Cardiac fibroblast (primary cell): ENCODE measurements at places on chromosomes 3 and 15.

GRCh38 chr3:130968221-130968620, 58.4 kb downstream of the ASTE1 start:
- peak; percentile 56 for DNase-seq

DNA sequence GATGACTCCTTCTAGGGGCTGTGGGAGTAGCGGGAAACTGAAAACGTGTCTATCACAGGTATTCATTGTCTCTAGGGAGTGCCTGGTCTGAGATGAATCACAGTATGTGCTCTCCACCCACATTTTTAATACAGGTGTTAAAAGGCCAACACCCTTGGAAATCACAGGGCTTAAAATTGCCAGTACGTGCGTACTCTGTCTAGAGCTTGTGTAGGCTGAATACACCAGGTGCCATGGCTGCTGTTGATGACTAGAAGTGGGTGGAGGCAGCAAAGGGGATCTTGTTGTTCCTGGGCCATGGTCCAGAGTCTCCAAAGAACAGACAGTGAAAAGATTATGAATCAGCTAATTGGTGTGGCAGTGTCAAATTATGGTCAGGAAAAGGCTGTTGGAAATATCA, 35.1 kb upstream of the P3H2 start:
- DNase-seq = peak; percentile 25

GRCh38 chr3:122217901-122218300, 34.4 kb downstream of the CASR start:
- DNase-seq = no peak

GRCh38 chr3:120648290-120648689, 33.7 kb downstream of the HGD start:
- no peak for DNase-seq

DNA sequence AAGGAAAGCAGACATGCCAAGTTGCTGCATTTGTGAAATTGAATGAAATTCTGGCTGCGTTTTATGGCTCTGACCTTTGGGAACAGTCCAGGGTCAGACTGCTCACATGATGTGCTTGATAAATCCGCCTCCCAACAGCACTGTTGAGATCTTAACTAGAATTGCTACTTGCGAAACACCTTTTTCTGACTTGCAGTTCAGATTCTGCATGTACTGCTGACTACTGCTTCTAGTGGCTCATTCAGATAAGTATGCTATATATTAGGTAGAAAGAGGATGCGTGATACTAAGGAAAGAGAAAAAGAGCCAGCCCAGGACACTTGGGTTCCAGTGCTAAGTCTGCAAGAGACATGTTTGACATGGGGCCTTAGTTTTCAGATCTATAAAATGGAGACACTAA, 129.4 kb downstream of the LPP start:
- DNase-seq = peak; percentile 85

GRCh38 chr15:75362642-75363249, 5.7 kb downstream of the MAN2C1 start:
- no peak for DNase-seq

GRCh38 chr3:74640211-74640610, 25.8 kb upstream of the CNTN3 start:
- no peak for DNase-seq

DNA sequence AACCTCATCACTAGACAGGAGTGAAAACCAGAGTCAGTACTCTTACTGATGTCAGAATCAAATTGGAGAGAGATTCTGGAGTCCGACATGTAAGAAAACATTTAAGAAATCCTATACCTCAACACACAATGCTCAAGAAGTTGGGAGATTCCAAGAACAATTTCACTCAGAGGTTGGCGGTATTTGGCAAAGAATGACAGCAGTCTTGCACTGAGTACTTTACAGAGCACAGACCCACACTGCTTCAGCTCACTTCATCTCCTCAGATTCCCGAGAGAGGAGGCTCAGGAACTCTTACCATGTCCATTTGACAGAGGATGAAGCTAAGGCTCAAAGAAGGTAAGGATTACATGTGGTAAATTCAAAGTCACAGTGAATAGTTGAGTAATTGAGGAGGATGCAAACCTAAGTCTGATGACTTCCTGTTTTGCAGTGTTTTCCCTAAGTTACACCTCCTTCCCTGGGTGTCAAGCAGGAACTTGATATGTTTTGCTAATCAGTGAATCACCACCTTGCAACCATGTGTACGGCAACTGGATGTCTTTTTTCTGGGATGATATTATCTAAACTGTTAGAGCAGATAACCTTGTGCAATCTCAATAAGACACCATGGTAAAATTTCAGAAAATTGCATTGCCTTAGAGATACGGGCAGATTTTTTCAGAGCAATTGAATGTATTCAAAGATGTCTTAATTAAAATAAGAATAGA, 61.3 kb upstream of the MME start:
- peak; percentile 20 for DNase-seq

DNA sequence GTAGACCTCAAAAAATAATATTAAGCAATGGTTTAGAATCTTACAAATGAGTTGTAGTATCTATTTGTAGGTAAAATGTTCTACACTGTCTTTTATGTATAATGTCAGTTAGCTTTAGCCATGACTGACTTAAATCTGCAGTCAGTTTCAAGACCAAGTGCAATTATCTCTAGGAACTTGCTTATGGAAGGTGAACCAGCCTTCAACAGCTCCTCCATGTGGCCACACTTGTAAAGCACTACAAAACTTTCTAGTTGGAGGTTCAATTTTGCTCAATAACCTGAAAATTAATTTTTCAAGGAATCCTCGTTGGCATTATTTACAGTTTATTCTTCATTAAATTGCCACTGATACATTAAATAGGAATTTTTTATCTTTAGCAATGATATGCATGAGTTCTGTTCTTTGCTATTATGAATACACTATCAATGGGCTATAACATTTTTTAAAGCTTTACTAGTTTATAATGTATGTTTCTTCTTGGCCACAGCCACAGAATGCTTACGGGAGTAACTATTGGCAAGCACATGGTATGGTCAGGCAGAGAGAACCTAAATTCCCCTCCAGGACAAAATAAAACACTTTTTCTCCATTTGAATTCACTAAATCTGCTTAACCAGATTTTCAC, 315.3 kb upstream of the UBE2E2 start:
- peak; percentile 45 for DNase-seq

GRCh38 chr3:186882881-186883685, 40.6 kb downstream of the ADIPOQ start:
- DNase-seq = peak; percentile 71

DNA sequence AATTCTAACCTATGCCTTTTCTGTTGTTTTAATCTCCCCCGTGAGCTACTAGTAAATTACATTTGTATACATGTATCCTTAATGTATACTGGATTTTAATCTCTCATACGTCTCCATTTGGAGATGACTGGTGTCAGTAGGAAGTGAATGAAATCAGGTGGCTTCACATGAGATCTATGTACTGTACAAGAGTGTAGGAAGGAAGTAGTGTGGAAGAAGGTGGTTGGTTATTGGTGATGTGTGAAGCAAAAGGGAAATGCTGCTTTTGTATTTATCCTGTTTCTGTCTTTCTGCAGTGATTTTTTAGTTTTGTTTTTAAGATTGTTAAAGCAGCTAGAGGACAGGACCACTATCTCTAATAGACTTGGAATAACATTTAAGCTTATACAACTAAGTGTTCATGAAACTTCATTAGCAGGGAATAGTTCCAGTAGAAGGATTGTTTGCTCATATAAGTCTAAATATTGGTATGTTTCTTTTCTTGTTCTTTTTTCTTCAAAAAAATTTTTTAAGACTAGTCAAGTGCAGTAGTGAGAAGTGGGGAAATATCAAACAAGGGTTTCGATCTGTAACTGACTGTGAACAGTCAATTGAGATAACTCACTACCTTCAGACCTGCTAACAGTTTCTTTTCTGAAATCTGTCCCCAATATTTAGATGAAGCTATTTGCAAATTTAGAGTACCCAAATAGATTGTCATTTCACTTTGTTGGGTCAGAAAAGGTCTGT, 15.3 kb downstream of the SNX1 start:
- no peak for DNase-seq

DNA sequence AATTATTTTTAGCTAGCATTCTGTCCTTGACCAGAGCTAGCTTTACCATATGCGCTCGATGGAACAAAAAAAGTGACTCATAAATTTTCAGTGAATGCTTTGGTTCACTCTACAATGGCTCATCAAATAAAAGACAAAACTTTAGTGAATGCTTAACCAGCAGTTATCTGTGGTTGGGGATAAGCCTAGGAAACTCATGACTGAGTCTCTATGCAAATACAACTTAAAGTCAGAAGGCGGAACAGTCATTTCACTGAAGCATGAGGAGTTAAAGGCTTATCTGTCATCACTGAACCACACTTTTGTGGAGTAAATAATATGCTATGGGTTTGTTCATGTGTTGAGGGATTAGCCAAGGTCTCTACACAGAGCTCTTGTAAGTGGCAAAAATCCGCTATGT, 308.4 kb downstream of the SQOR start:
- no peak for DNase-seq

DNA sequence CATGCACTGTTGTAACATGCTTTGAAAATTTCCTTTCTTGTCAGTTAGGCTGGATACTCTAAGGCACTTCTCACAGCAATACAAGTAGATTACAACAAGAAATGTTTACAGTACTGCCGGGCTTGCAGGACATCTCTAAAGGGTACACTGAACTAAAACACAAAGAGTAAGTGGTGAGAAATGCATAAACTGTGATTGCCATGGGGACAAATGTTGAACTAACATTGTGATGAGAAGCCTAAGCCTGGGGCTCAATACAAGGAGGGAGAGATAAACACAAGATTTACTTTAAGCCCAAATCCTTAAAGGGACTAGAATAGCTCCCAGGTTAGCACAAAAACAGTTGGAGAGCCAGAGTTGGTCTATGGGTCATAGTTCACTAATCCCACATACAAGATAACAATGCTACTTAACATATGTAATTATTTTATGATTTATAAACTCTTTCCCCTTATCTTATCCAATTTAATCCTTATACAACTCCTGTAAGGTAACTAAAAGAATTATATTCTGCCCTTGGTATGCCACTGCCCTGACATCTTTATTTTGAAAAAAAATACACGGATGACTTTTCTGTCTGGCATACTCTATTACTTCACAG, 126.9 kb downstream of the THRB start:
- no peak for DNase-seq

DNA sequence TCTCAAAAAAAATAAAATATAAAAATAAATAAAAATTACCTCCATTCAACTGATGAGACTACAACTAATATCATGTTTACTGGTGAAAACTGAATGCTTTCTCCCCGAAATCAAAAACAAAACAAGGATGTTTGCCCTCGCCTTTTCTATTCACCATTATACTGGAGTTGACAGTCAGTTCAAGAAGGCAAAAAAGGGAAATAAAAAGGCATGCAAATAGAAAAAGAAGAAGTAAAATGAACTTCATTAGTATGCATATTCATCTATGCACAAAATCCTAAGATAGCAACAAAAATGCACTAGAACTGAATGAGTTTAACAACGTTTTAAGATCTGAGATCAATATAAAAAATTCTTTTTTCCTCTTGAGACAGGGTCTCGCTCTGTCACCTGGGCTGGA, 72.7 kb upstream of the FAM174B start:
- DNase-seq = no peak

DNA sequence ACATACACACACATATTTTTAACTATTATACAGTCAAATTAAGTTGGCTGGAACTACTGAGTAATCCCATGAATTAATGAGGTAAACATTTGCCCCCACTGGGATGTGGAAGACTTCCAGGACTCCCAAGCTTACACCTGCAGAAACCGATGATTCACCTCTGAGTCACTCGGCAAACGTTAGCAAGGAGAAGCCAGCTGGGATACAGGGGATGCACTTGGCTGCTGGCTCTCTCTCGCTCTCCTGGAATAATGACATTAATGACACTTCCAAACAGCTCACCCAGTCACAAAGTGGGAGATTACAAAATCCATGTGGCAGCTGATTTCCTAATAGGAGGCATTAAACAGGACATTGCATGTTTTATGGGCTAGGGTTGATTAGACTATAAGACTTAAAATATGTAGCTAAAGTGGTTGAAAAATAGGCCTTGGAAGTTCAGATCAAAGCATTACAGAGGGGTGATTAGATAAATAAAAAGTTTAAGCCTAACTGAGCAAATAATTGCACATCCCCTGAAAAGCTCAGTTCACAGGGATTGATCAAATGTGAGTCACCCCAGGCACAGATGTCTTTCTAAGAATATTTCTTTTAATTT, 500.9 kb downstream of the SOX2 start:
- peak; percentile 41 for DNase-seq

- DNase-seq = no peak
Measured at GRCh38 chr3:141151439-141151838, 80.2 kb upstream of the PXYLP1 start.

GRCh38 chr3:45123030-45123429, 23.1 kb downstream of the CDCP1 start:
- DNase-seq = peak; percentile 98

- peak; percentile 77 for DNase-seq
Measured at GRCh38 chr15:68578175-68578979, 416 bp upstream of the CORO2B start.

- DNase-seq = no peak
Measured at GRCh38 chr3:69044608-69045007, 7.5 kb downstream of the TMF1 start.

- no peak for DNase-seq
Measured at GRCh38 chr15:47743886-47744285, 26.6 kb downstream of the SEMA6D start.

DNA sequence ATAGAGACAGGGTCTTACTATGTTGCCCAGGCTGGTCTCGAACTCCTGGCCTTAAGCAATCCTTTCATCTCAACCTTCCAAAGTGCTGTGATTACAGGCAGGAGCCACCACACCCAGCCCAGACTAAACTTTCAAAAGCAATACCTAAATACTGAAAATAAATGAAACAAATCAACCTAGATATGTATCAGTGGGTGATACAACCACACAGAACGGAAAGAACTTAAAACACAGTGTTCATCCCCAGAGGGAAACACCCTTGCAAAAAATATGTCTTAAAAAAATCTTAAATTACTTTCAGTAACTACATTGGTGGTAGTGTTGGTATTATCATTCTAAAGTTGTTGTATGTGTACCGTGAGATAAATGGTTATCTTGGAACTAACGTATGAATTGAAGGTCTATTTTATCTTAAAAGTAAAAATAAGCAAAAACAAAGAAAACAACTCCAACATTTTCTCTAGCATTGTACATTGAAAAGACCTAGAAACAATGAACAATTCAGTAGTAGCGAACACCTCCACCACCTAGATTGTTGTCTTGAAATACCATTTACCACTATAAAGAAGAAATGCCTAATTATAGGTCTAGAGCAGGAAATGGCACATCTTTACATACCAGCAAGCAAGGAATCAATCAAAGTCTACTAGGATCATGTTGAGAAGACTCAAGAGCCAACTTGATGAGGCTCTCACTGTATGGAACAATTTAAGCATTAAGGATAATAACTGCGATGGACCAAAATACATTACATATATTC, 24.7 kb downstream of the SLTM start:
- no peak for DNase-seq

DNA sequence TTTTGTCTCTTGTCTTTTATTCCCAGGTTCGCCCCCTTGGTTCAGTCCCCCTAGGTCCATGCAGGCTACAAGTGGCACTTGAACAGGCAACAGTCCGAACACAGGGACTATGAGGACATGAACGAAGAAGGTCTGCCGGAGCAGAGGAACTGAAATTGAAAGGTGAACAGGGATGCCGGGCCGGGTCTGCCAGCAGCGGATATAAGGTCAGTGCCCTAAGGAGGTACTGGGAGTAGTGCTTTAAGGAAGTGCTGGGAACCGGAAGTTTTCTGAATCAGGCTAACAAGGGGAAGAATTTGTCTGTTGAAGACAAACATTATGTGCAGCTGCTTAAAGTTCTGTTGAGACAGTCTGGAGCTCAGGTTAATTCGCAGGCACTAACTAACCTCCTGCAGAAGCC, 46.8 kb downstream of the LSM3 start:
- DNase-seq = no peak
